Naive B cell (primary cell): ENCODE measurements at places on chromosomes 5 and 9. TPM values are rescaled to one million over a fixed set of nuclear protein-coding genes. Genes with fewer than 3 reads are reported as not detected.

The FAM153A gene
- 0.25 TPM for polyA plus RNA-seq

The AGXT2 gene
- not detected for polyA plus RNA-seq

The DOK3 gene
- 28.4 TPM for polyA plus RNA-seq

DNA sequence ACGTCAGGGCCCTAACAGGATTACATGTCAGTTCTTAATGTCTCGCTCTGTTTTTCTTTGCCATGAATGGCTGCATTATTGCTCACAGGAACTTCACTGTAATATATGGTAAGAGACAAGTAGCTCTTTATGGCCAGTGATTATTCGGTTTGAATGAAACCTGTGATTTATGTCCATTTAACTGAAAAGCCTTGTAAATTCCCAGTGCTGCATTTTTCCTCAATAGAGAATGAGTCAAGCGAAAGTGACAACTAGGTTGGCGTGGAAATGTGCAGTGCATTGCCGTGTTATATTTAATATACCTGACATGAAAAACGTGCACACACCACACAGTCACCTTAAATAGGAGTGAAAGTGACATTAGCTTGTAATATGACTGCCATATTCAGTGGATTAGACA lies 163.1 kb downstream of the PBX3 start:
- no peak for DNase-seq

DNA sequence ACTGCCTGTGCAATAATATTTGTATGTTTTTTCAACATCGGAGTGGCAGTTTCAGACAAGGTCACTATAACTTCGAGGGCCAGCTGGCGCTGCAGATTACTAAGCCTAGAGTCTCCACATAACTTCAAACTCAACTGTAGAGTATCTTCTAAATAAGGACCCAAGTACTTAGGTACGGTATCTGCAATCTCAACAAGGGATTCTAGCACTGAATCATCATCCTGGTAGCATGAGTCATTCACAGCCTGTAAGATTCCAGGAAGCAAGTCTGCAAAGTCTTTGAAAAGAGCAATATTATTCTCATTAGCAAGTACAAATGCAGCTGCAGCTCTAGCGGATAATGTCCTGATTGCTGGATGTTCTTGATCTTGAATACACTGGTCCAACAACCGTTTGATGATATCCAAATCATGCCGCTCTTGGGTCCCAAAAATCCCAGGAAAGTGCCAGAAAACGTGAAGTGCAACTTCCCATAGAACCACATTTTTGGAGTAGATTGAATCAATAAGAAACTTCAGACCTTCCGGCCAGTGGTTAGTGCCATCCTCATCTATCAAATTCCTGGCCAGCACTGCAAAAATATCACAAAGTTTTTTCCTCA lies 654 bp downstream of the RANBP6 start:
- no peak for DNase-seq

GRCh38 chr9:115593587-115594091 lies 475.7 kb upstream of the TNC start:
- no peak for DNase-seq

GRCh38 chr5:91283899-91284298 lies 99.2 kb downstream of the ARRDC3 start:
- no peak for DNase-seq

The FRRS1L gene
- not detected for polyA plus RNA-seq

The ADCY2 gene
- polyA plus RNA-seq, result not detected

DNA sequence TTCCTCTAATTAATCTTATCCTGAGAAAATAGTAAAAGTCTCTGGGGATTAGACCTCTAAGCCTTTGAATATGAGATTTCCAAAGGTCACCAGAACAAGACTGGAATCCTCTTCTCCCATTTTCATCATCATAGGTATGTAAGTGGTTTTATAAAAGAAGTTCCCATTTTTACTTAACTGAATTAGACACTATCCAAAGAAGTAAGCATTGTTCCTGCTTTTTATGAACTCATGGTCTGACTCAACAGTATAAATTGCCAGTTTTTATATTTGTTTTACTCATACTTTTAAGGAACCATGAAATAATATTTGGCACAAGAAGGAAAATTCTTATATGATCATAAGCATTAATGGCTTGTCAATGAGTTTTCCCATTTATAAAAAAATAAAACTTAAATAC lies 167.1 kb upstream of the ADRA1B start:
- no peak for DNase-seq

The ARHGEF39 gene
- 2.2 TPM for polyA plus RNA-seq

- DNase-seq, result peak; percentile 22
Measured at GRCh38 chr9:5630081-5630507, 1.2 kb downstream of the RIC1 start.

DNA sequence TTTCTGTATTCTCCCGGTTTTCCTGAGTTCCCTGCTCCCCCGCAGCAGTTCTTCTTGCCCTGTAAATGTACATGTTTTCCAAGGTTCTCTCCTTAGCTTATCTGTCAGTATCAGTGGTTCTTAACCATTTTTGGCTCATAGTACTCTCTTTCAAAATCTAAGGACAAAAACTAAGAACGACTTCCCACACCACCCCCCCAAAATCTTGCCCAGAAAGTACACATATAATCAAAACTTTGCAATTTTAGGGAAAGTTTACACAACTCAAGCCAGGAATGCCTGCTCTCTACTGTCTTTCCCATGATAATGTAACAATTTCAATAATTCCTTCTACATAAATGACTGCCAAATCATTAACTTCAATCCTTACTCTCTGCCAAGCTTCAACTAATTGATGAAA lies 4.5 kb downstream of the DCAF12 start:
- no peak for DNase-seq

- DNase-seq, result no peak
Measured at GRCh38 chr5:38105801-38106200, 152.6 kb upstream of the EGFLAM start.

- no peak for DNase-seq
Measured at GRCh38 chr9:36218011-36218410, 27.3 kb downstream of the CLTA start.

DNA sequence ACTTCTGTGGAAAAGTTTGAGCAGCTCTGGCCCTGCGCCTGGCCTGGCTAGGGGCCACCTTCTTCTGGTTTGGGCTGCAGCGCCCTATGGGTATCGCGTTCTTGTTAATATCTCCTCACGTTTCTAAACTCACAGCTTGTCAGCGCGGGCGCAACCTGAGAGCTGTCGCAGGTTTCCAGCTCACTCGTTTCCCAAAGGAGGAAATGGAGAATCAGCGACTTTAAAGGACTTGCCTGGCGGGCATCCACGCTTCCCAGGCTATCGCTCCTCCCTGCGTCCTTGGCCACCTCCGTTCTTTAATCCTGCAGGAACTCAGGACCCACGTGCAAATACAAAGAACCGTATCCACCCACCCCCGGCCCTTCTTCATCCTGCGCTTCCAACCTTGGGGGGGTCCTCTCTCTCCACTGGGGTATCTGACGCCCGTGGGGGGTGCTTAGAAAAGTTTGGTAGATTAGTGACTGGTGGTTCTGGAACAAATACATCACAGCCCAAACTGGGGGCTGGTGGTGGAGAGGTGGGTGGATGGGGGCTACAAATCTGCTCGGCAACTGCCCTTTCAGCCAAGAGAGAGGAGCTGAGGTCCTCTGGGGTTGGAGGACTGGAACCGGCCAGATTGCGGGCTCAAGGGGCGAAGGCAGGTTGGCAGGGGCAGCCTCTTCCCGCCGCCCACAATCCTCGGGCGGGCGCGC lies 578 bp upstream of the PSAT1 start:
- no peak for DNase-seq

The SMIM3 gene
- polyA plus RNA-seq, result 0.86 TPM

- no peak for DNase-seq
Measured at GRCh38 chr9:117104206-117104605, 310.7 kb downstream of the ASTN2 start.

The KIF2A gene
- polyA plus RNA-seq, result 84.7 TPM

DNA sequence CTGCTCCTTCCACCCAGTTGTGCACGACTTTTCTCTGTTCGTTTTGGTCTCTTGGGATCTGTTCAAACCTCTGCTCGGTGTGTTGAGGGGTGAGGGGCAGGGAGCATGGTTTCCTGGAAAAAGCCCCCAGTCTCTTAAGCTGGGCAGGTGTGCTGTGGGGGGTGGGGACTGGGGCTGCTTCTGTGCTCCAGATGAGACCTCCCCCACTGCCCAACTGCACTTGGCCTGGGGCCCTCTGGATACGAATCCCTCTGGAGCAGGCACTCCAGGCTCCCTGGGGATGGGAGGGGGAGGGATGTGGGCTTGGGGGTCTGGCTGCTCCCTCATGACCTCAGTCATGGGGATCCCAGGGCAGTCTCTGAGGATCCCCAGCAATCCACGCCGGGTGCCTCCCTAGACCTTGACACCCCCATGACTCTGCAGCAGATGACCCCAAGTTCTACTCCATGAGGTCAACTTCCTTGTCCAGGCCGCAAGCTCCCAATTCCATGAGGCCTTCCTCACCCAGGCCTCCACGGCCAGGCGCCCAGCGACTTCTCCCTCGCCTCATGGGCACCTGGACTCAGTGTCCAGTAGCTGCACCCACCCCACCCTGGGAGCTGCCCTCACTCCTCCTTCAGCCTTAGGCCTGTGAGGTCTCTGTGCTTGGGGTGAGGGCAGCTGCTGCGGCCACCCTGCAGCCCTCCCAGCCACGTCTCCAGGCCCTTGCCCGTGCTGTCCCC lies 5.9 kb upstream of the AHRR start:
- no peak for DNase-seq

GRCh38 chr9:73474625-73475024 lies 323.0 kb downstream of the ANXA1 start:
- no peak for DNase-seq

- no peak for DNase-seq
Measured at GRCh38 chr5:154542581-154542980, 64.6 kb upstream of the HAND1 start.

GRCh38 chr9:134010310-134011173 lies 14.7 kb upstream of the BRD3OS start:
- no peak for DNase-seq

The STKLD1 gene
- not detected for polyA plus RNA-seq

GRCh38 chr9:5879419-5880181 lies 11.1 kb upstream of the MLANA start:
- DNase-seq, result no peak

The ALG2 gene
- polyA plus RNA-seq, result 22.3 TPM

The GABRA6 gene
- polyA plus RNA-seq, result not detected

The SPINK4 gene
- not detected for polyA plus RNA-seq

GRCh38 chr5:56185768-56186311 lies 47.3 kb downstream of the ANKRD55 start:
- DNase-seq, result no peak

GRCh38 chr5:36722900-36723299 lies 116.5 kb downstream of the SLC1A3 start:
- DNase-seq, result peak; percentile 56

GRCh38 chr5:136731241-136731900 lies 366.0 kb upstream of the TRPC7 start:
- DNase-seq, result no peak

GRCh38 chr5:135205632-135206349 lies 171.8 kb upstream of the PITX1 start:
- DNase-seq, result no peak

GRCh38 chr9:95570150-95570549 lies 53.4 kb upstream of the PTCH1 start:
- DNase-seq, result no peak

GRCh38 chr9:3371842-3372241 lies 154.0 kb downstream of the RFX3 start:
- DNase-seq, result no peak

- peak; percentile 18 for DNase-seq
Measured at GRCh38 chr9:100505564-100506159, 32.7 kb downstream of the TMEFF1 start.

The IL13 gene
- polyA plus RNA-seq, result not detected

DNA sequence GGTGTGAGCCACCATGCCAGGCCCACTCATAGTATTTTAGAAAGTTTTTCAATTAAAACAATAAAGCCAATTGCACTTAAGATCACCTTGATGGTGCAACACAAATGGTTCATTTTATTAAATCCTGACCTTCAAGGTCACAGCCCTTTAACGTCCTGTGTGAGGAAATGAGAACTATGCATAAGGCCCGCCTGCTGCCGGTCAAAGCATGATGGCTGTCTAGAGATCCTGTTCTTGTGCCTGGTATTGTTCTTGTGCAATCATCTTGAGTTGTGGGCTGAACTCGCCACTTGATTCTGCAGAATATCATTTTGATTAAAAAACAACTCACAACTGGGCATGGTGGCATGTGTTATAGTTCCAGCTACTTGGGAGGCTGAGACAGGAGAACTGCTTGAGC lies 43.6 kb upstream of the FBXW11 start:
- DNase-seq, result no peak

GRCh38 chr5:177307544-177308363 lies 3.9 kb downstream of the MXD3 start:
- DNase-seq, result no peak

GRCh38 chr5:143800715-143801114 lies 11.2 kb upstream of the HMHB1 start:
- DNase-seq, result no peak

The SLCO6A1 gene
- polyA plus RNA-seq, result not detected

- DNase-seq, result peak; percentile 47
Measured at GRCh38 chr9:35937227-35937626, 20.7 kb downstream of the OR2S2 start.

DNA sequence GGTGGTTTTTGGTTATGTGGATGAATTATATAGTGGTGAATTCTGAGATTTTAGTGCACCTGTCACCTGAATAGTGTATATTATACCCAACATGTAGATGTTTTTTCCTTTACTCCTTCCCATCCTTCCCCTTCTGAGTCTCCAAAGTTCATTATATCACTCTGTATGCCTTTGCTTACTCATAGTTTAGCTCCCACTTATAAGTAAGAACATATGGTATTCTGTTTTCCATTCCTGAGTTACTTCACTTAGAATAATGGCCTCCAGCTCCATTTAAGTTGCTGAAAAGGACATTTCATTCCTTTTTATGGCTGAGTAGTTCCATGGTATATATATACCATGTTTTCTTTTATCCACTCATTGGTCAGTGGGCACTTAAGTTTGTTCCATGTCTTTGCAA lies 161.6 kb upstream of the CD180 start:
- DNase-seq, result no peak

The P4HA2 gene
- polyA plus RNA-seq, result not detected

DNA sequence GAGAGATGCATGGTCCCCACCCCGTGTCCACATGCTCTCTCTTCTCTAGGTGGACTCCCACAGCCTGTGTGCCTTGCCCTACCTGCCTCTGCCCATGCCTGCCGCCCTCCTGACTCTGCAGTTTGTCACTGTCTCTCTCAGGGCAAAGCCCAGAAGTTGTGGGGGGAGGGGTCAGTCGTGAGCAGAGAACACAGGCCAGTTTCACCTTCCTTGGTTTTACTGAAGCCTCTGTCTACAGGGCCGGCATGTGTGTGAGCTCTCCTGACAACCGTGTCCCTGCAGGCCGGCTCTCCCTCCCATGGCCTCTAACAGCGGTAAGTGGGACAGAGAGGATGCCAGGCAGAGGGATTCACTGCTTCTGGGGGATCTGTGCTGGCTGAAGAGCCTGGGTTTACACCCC lies 43.5 kb upstream of the SLC25A51 start:
- DNase-seq, result no peak
